NCI-H2171 treated with DMSO at 0.1 percent for 48 hours (cell line): ENCODE measurements at places on chromosomes 1 and 21.

- peak; percentile 58 for DNase-seq
Observed at GRCh38 chr1:154609398-154610380, 1.7 kb upstream of the ADAR start.

GRCh38 chr1:245923215-245923614, 583.9 kb downstream of the SMYD3 start:
- DNase-seq, result no peak

- DNase-seq, result no peak
Observed at GRCh38 chr1:7375329-7375728, 395.8 kb upstream of the VAMP3 start.

DNA sequence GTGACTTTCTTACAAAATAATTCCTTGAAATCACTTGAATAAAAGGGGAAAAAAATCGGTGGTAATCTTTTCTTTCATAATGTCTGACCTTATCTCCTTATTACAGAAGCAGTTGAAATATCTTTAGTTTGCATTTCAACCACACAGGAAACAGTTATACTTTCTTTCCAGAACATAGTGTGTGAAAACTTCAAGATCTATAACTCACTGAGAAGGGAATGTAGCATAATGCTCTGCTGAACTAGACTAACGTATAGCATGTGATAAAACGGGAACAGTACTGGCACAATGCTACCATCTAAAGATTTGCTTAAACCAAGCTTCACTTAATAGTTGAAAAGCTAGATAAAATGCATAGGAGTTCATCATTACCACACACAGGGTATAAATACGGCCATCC, 45.0 kb downstream of the VAV3 start:
- no peak for DNase-seq

- DNase-seq, result peak; percentile 76
Observed at GRCh38 chr1:36446271-36446670, 4.0 kb downstream of the OSCP1 start.

GRCh38 chr1:6131561-6131960, 48.6 kb downstream of the CHD5 start:
- no peak for DNase-seq

GRCh38 chr1:178243119-178243518, 149.2 kb downstream of the RASAL2 start:
- DNase-seq, result no peak

GRCh38 chr1:94846308-94846707, 26.2 kb downstream of the SLC44A3 start:
- no peak for DNase-seq

- DNase-seq, result no peak
Observed at GRCh38 chr1:112956544-112957132, 642 bp upstream of the SLC16A1 start.

DNA sequence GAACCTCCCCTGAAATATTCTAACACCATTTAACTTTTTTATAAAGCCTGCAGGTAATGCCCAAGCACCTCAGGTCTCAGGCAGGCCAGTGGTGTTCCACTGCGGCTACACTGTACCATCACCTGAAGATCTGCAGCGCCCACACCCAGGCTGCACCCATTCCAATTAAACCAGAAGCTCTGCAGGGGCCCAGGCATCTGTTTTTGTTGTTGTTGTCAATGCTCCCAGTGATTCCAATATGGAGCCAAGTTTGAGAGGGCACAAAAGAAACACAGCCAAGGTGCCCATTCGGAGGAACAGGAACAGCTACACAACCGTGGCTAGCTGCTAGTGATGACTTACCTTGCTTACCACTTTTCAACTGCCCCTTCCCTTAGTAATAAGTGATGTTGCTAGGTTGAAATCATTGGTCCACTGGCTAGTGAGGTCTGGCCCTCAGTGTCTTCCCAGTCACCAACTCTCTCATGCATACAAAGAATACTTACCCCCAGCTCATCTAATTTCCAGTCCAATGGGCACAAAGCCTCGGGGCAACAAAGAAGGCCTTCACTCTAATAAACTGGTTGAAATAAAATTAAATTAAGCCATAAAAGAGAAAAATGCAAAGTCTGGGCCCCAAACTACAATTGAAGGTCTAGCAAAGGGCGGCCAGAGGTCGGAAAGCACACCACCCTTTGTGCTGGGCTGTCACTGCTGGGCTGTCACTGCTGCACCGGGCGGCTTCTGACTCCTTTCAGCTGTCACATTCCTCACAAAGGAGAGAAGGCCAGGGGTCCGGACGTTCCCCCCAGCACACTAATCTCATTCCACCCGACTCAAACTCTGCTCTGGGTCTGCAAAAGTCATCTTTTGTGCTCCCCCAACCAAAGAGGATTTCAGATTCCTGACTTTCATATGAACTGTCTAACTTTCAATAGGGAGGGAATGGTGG, 34.9 kb downstream of the SIPA1L2 start:
- DNase-seq, result no peak

DNA sequence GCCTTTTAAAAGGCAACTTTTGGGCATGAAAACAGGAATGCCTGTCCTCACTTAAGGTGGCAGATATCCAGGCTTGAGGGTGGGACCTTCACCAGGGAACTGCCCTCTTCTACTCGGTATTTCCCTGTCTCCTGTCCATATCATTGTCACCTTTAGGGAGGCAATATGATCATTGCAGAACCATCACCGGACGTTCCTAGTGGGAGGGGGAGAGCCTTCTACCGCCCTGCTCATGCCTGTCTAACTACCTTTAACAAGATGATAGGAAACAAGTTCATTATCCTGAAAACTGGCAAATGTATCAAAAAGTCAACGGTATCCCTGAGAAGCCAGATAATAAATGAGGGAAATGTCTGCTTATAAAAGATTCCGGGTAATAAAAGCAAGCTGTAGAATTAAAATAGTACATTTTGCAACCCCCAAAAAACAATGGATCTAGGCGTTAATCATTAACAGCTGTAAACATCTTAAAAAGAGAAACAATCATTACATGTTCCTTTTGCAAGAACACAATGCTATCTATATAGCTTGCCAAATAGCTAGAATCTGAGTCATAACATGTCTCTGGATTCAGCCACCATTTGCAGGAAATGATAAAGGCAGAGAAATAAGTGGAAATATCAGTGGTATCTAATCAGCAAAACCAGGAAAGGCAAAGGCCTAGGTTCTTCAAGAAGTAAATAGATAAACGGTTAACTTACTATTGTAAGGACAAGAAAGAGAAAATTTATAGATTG, 852.9 kb upstream of the ADGRL4 start:
- no peak for DNase-seq

DNA sequence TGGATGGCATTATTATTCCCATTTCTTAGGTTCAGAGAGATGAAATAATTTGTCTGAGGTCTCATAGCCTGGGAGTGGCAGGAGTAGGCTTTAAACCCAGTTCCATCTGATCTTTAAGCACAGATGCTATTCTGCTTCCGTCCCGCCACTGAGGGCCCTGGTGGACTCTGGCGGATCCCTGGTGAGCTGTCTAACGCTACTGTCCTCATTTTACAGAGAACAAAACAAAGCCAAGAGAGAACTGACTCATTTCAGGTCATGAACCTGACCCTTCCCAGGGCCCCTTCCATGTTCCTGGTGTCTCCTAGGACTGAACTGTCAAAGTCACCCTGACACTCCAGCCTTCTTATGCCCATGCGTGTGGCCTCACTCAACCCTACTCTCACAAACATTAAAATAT, 3.1 kb upstream of the GALE start:
- DNase-seq, result no peak

- DNase-seq, result no peak
Observed at GRCh38 chr1:109816975-109817535, 53.3 kb upstream of the EPS8L3 start.

DNA sequence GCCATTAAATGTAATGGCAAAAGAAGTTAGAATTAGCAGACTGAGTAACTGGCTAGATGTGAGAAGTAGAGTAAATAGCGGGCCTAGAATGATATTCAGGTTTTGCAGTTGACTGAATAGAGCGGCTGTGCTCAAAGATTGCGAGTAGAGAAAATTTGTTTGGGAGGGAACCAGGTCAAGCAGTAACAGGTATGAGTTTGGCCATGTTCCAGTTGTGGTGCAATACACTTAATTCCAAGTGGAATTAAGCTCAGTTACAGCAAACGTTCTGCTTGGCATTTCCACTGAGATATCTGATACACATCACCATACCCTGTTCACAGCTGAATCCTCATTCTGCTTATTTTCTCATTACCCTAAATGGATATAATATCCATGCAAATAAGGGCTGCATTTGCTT, 1382.9 kb downstream of the MRPL39 start:
- DNase-seq, result peak; percentile 38

GRCh38 chr1:240854367-240854766, 242.4 kb upstream of the GREM2 start:
- DNase-seq, result no peak

DNA sequence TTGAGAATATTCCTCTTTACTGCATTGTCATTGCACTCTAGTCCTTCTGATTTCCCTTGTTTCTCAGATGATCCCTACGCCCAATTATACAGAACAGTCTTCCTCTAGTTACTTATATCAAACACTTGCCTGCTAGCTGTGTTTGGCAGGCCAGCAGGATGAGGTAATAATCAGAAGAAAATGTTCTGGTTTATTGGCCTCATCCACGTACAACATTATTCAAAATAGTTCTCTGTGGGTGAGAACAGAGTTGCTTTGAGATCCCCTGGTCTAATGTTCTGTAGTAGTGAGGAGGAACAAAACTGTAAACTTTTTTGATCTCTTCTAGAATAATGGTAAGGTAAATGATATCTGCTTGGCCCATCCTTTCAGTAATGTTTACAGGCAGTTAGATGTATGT, 22.3 kb upstream of the C1orf105 start:
- DNase-seq, result no peak

DNA sequence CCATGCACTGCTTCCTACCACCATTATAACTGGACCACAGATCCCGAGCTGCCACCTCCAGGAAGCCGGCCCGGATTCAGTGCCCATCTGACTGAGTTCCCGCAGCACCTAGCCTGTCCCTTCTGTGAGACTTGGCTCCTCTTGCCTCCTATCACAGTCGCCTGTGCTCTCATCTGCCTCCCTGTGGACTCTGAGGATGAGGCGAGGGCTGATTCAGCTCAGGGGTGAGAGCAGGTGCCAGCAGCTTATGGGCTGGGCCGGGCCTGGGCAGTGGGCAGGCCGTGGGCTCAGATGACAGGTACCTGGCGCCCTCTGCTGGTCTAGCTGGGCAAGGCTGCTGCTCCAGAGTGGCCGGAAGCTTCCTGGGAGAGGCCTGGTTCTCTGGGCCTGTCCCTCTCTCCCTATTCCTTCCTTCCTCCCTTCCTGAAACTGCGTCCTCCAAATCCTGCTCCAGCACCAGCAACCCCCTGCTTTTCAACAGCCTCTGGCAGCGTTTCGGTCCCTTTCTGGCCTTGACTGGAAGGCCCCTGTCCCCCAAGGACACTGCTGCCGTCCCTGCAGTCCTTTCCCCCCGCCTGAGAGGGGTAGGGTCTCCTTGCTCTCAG, 17.3 kb upstream of the PCSK9 start:
- peak; percentile 88 for DNase-seq

GRCh38 chr1:234683861-234684632, 74.1 kb upstream of the IRF2BP2 start:
- no peak for DNase-seq

GRCh38 chr1:160800645-160801408, 4.9 kb downstream of the LY9 start:
- no peak for DNase-seq

GRCh38 chr1:91751275-91751674, 134.7 kb downstream of the TGFBR3 start:
- DNase-seq, result no peak

GRCh38 chr1:39173119-39173994, 31.1 kb upstream of the MACF1 start:
- DNase-seq, result no peak

DNA sequence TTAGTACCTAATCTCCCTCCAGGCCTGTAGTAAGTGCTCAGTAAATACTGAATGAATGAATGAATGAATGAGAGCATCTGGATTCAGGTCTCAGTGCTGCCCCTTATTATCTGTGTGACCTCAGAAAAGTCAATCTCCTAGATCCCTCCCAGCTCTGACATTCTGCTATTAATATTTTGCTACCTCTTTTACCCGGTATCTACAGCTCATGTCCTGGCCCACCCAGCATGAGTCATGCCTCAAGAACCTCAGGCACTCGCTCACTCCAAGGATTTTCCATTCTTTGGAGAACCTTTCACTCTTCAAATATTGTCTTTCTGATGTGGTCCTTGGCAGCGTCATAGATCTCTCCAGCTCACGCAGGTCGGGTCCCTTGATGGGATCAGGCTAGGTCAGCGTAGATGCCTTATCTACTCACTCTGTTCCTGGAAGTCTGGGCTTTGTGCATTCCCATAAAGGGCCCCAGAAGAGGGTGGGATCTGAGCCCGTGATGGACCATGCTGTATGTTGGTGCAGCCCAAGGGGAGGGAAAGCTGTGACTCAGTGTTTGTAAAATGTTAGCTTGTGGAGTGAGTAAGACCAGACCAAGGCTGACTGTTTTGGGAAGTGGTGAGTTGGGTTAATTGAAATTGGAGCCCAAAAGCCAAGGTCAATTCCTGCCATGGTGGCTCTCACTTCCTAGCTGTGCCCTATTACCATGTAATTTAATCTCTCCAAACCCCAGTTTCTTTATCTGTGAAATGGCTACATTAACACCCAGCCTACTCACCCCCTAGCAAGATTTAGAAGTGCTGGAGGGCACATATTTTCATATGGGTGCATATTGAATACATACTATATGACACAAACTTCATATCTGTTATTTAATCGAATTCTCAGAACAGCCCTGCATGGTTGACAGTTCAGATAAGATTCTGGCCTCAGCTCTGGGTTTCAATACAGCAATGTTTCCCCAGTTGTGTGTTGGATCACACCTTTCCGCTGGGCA, 214.1 kb upstream of the USP24 start:
- DNase-seq, result no peak

DNA sequence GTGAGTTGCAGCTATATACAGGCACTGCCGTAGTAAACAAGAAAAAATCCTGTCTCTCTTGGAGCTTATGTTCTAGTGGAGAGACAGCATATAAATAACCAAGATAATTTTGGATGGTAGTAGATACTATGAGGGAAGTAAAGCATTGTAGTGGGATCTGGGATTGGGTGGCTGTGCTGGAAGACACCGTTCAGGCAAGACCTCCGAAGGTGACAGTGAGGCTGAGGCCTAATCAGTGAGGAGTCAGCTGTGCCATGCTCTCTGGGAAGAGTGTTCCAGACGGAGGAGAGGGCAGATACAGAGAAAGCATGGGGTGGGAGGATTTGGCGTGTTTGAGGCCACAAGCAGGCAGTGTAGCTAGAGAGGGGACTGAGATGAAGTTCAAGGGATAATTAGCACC, 6.0 kb downstream of the TMEM222 start:
- DNase-seq, result no peak

- DNase-seq, result peak; percentile 94
Observed at GRCh38 chr1:110136911-110137310, 13.4 kb upstream of the SLC6A17 start.

DNA sequence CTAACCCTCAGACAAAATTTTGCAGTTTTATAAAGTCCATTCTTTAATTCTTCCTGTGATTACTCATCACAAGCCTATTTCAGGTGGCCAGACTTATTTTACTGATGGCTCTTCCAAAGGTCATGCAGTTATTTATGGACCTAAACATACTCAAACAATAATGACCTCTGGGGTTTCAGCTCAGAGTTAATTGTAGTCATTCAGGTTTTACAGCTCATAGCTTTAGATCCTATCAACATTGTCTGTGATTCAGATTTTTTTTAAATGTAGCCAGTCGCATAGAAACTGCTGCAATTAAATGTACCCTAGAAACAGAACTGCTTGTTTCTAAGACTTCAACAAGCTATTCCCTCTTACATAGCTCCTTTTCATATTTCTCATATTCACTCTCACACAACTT, 270.8 kb downstream of the COL11A1 start:
- no peak for DNase-seq
